ENCODE measurements at places on chromosomes 7 and 10.

DNA sequence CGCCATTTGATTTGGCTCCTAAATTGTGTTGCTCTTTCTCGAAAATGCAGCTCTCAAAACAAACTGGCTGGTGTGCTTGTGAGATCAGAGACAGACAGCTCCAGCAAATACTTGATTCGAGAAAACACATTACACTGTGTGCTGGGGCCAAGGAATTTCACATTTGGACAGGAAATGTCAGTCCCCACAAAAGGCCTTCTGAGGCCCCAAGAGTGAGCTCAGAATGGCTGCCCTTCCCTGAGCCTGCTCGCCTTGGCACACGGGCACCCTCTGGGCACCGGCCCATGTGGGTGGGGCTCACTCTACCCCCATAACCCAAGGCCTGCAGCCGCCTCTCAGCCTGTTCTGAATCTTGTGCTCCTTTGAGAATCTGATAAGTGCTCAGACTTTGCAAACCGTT, 13.9 kb upstream of the HSPA12A start:
- no peak for DNase-seq

DNA sequence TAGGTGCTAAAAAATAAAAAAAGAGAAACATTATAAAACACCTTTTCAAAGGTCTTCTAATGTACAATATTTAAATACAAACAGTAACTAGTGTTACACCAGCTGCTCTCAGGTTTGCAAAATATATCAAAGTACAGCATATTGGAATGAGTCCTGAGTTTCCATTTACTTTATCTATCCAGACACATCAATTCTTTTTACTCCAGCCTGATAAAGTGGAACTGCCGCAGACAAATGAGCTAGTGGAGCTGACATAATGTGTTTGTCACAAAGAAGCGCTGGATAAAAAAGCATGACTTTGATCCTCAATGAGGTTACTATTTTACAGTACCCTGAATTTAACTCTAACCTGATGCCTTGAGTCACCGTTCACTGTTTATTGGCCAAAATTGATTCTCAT, 1243.1 kb downstream of the GATA3 start:
- DNase-seq, result no peak

GRCh38 chr10:75825661-75826060, 394.2 kb downstream of the LRMDA start:
- DNase-seq, result no peak

- DNase-seq, result no peak
These were observed 81.6 kb downstream of the ARMH3 start for GRCh38 chr10:101974091-101974971.

GRCh38 chr10:38038932-38039245, 28.4 kb downstream of the ZNF33A start:
- no peak for DNase-seq

GRCh38 chr7:69739190-69739589, 140.9 kb downstream of the AUTS2 start:
- DNase-seq, result no peak

- DNase-seq, result no peak
These were observed 209.2 kb upstream of the FAM3C start for GRCh38 chr7:121605317-121605680.

GRCh38 chr10:23994459-23995046, 214.4 kb upstream of the KIAA1217 start:
- DNase-seq, result peak; percentile 7

DNA sequence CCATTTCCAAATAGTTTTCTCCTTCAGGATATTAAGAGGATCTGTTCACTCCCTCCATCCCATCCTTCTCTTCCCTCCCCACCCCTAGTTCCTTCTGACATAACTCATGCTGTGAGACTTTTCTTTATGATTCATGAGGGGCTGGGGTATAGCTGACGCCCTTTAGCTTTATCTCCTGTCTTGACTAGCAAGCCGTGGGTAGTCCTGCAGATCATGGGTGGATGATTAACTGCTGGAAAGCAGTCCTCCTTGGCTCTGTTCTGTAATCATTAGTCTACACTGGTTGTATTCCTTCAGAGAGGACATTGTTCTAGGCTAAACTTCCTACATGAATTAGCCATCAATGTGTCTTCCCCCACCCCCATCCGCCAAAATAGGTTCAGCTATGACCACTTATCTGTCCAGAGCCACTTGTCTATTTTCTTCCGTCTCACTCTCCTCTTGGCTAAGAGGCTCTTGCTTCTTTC, 135.4 kb downstream of the LRRC4 start:
- DNase-seq, result no peak

All from AG04449 (cell line).